Activated naive CD4-positive, alpha-beta T cell treated with anti-CD3 and anti-CD28 coated beads, Interleukin-2, amount 50 U/mL, for 16 hours (primary cell): ENCODE measurements at places on chromosomes 13 and 19.

DNA sequence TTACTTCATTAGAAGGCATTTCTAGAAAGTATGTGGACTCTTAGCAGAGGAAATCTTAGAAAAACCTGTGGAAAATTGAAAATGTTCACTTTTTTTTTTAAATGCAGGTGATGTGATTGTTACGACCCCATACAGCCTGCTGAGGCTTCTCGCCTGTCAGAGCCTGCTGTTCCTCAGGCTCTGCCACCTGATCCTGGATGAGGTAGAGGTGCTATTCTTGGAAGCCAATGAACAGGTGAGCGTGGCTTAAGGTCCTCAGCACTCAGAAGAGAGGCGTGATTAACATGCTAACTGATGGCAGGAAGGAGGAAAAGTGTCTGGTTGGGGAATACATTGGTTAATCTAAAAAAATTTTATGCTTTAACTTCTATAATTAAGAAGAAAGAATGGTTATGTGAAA lies 71.4 kb downstream of the SLC7A9 start:
- DNase-seq: no peak

GRCh38 chr13:61751039-61751438 lies 335.4 kb upstream of the PCDH20 start:
- no peak for DNase-seq

DNA sequence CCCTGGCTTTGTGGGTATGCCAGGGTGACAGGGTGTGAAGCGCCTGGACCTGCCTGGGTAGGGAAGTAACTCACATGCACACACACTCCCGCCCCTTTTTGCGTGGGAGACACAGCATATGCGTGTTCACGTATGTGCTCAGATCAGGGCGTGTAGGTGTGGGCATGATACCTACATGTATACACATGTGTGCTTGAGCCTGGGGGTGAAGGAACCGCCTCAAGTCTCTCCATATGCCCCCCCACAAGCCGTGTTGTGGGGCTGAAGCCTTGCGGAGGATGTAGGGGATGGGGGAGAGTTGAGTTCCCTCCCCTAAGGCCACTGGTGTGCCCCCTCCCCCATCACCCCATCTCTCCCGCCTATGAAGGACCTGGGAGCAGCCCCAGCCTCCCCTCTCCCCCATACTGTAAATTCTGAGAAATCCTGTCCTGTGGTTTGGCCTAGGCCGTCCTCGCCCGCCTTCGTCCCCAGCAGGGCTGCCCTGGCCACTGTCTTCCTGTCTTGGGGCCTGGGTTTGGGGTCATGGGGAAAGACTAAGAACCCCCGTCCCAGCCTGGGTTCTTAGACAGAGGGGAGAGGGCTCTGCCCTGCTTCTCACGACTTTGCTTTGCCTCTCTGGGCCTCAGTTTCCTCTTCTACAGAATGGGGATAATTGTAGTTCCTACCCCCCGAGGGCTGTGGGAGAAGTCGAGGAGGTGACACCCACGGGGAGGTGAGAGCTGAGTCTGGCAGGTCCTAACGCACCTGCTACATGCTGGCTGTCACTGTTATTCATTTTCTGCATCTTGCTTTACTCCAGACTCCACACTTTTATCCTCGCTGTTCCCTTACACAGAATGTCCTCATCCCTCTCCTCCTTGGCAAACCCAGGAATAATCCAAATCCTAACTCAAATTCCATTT lies 14.3 kb downstream of the ACTL9 start:
- no peak for DNase-seq

GRCh38 chr13:49455007-49455398 lies 10.9 kb downstream of the SETDB2 start:
- no peak for DNase-seq

DNA sequence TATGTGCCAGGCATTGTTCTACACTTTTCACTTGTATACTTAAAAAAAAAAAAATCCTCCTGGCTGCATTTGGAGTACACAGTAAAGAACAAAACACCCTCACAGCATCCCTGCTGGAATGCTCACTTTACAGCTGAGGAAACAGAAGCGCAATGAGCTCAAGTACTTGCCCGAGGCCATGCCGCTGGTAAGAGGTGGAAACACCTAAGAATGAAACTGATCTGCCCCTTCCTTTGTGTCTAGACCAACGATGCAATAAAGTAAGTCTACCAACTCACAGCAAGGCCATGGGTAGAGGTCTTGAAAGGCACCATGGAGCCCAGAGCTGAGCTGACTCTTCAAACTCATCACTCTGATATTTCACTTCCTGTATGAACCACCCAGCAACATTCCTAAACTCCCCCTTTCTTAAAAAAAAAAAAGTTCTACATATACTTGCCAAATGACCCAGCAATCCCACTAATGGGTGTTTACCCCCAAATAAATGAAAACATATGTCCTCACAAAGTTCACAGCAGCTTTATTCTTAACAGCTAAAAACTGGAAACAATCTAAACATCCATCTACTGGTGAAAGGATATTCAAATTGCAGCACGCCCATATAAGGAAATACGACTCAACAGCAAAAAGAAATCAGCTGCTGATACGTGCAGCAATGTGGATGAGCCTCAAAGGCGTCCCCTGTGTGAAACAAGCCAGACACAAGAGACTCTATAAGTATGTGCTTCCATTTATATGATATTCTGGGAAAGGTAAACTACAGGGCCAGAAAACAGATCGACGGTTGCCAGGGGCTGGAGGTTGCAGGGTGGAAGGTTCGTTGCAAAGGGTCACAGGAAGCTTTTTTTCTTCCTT lies 236.6 kb upstream of the MAB21L1 start:
- DNase-seq: no peak

DNA sequence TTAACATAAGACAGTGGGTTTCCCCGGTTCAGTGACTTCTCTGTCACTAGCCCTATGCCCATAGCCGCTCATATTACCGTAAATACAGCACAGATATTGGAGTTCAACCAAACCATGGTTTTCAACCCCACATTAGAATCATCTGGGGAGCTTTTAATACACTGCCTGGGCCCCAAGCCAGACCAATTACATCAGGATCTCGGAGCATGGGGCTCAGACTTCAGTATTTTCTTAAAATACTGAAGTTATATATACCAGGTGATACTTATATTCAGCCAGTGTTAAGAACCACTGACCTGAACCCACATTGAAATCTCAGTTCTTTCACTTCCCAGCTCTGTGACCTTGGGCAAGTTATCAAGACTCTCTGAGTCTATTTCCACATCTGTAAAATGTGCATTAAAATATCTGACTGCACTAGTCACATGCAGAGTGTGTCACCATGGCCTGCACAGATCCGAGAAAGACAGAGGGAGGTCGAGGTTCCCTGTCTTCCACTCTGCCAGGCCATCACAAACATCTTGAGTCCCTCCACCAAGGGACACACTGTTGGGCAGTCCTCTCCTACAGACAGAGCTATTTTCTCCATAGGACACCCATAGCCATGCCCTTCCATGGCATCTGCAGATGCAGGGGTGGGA lies 32.2 kb upstream of the IPO5 start:
- DNase-seq: no peak

GRCh38 chr19:996051-996838 lies 4.0 kb upstream of the GRIN3B start:
- peak; percentile 69 for DNase-seq

DNA sequence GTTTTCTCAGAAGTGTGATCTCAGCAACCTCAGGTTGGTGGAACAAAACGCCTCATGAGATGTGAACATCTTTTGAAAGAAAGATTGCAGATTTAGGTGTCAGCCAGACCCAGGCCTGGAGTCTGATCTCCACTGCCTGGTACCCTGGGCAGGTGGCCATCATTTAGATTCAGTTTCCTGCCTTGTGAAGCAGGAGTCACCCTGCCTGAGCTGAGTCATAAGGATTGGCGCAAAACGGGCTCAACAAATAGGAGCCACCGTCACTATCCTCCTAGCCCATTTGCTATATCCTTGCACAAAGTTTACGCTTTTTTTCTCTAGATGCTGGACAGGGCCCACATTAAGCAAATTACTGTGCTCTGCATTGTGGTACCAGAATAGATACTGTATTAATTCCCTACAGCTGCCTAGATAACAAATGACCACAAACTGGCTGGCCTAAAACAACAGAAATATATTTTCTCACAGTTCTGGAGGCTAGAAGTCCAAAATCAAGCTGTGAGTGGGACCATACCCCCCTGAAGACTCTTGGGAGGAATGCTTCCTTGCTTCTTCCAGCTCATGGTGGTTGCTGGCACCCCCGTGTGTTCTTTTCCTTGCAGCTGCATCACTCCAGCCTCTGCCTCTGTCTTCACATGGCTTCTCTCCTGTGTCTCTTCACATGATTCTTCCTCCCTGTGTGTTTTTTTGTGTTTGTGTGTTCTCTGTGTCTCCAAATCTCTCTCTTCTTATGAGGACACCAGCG lies 38.2 kb downstream of the TNFSF11 start:
- DNase-seq: no peak

DNA sequence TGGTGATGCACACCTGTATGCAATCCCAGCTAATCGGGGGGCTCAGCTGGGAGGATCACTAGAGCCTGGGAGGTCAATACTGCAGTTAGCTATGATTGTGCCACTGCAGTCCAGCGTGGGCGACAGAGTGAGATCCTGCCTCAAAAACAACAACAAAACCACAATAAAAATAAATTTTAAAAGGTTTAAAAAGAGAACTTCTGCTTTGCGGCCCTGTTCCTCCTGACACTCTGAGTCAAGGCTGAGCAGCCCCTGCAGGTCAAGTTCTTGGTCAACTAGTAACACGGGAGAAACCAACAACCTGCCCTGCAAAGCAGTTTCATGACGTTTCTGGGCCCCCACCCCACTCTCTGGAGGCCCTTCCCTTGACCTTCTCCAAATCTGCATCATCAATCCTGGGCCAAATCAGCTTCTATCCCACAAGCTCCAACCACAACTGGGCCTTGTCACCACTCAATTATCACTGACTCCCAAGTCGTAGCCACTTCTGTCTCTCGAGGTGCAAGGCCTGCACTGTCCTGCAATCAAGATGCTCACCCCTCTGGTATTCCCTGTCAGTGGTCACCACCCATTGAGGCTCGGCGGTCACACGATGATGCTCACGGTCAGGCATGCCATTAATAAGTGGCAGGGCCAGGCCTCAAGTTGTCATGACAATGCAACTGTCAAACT lies 7.5 kb downstream of the ELAVL1 start:
- no peak for DNase-seq

GRCh38 chr13:63541336-63541735 lies 2125.7 kb upstream of the PCDH20 start:
- DNase-seq: no peak

- DNase-seq: no peak
Measured at GRCh38 chr13:73851104-73851503, 283.1 kb downstream of the KLF12 start.

- DNase-seq: no peak
Measured at GRCh38 chr13:61146571-61146970, 269.1 kb downstream of the PCDH20 start.

DNA sequence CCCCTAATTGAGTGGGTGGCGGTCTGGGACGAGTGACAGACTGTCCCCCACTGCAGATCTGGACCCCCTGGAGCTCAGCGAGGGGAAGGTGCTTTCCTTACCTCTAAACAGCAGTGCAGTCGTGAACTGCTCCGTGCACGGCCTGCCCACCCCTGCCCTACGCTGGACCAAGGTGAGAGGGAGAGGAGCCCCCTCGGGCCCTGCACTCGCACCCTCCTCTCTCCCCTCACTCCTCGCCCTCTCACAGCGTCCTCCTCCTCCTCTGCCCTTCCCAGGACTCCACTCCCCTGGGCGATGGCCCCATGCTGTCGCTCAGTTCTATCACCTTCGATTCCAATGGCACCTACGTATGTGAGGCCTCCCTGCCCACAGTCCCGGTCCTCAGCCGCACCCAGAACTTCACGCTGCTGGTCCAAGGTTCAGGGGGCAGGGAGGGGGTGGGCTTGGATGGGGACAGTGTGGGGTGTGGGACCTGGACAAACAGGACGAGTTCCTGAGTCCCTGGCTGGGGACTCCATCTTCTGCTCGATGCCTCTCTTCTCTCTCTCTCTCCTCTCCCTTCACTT lies 9.6 kb downstream of the BCAM start:
- DNase-seq: no peak

GRCh38 chr19:3975637-3976087 lies 4.8 kb upstream of the DAPK3 start:
- no peak for DNase-seq

- no peak for DNase-seq
Measured at GRCh38 chr19:956766-957440, 27.2 kb upstream of the WDR18 start.

DNA sequence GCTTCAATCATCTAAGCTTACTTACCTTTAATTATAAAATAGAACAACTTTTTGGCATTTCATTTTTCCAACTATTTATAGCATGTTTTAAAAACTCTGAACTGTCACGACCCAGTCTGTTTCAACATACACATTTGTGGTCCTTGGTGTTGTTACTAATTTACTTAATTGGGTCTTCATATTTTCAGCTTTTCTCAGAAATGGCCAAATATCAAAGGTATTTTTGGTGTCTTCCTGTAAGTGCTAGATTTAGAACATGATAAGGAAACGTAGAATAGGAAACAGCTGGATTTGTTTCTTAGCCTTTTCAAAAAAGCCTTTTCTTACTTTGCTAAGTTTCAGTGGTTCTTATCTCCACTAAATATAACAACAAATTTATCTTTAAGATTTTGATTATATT lies 11.4 kb downstream of the LPAR6 start:
- DNase-seq: no peak

- DNase-seq: no peak
Measured at GRCh38 chr13:80562433-80563156, 221.7 kb upstream of the SPRY2 start.

GRCh38 chr19:7743425-7743841 lies 3.9 kb downstream of the CD209 start:
- no peak for DNase-seq

DNA sequence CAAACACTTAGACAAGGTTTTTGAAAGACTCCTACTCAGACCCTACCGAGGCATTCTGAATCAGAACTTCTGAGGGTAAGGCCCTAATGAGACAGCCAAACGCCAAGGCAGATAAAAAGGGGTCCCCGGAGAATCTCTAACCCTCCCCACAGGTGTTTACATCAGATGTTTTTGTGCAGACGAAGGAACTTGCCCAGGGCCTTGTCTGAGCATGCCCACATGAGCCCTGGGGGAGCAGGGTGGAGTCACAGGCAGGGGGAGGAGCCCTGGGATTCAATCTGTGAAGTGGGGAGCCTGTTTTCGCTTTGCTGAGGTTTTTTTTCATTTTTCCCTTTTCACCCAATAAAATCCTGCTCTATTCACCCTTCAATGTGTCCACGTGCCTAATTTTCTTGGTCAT lies 61.6 kb upstream of the MED4 start:
- DNase-seq: peak; percentile 78

GRCh38 chr13:59621773-59622172 lies 542.0 kb downstream of the DIAPH3 start:
- DNase-seq: no peak

DNA sequence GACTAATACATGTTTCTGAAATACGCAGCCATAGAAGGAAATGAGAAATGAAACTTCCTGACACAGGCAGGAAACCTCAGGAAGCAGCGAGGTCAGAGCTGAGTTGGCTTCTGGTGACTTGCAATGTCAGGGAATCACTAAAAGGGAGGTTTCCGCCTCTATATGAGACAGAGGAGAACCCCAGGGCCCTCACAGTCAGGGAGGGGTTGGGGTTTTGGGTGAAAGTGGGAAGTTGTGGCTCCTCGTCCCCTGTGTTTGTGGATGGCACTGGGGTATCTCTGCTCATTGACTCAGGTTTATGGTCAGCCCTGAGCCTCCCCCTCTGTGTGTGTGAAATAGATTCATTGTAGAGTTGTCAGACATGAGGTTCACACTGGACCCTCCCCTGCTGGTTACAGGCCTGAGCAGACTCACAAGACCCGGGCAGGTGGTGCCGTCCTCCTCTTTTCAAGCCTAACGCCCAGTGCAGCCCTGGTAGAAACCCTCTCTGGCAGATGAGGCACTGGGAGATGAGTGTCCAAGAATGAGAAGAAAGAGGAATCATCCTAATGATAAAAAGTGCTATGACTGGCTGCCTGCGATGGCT lies 5.5 kb upstream of the LILRA6 start:
- no peak for DNase-seq
